ENCODE measurements at places on chromosomes 12 and 14.

GRCh38 chr12:47834199-47834903 lies 14.6 kb upstream of the HDAC7 start:
- no peak for DNase-seq

DNA sequence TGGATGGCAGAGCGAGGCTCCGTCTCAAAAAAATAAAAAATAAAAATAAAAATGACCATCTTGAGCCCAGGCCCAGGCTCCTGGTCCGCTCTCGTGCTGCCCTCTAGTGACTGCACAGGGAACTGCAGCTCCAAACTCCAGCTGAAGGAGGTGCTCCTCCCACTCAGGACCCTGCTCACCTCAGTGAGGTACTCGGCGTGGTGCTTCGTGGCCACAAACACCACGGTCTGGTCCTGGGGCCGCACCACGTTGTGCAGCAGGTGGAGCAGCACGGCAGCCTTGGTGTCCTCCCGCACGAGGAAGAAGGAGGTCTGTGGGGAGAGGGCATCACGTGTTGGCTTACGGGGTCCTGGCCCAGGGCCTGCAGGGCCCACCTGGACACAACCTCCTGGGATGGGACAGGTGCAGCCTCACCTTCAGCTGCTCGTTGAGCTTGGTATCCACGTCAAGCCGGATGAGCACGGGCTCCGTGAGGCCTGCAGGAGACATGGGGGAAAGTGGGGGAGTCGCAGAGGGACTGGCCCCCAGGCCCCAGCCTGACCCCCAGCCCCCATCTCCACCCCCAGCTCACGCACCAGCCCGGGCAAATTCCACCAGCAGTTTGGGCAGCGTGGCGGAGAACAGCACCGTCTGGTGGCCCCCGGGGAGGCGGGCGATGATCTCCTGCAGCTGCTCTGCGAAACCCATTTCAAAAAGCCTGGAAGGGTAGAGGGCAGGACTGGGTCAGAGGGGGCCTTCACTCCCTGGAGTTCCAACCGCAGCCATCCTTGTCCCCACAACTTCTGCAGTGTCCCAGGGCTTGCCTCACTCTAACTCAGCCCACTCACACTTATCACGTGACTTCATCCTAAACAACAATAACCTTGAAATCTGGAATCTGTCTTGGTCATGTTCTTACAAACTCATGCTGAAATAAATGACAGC lies 10.6 kb downstream of the DDX54 start:
- peak; percentile 56 for DNase-seq

DNA sequence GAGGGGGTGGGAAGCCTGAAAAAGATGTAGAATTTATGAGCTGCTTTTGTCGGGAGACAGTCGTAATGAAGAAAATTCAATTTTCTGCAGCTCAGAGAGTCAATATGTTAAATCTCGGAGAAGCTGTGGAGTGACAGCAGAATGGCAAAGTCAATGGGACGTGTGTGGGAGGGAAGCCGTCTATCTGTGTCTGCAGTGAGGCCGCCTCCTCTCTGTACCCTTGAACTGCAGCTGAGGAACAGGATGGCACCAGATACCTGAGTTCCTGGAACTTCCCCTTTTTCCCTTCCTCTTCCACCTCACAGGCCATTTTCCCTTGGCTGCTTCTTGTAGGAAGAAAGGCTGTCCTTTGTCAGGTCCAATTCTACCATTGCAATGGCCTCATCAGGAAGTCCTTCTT lies 9.3 kb upstream of the CALCOCO1 start:
- no peak for DNase-seq

DNA sequence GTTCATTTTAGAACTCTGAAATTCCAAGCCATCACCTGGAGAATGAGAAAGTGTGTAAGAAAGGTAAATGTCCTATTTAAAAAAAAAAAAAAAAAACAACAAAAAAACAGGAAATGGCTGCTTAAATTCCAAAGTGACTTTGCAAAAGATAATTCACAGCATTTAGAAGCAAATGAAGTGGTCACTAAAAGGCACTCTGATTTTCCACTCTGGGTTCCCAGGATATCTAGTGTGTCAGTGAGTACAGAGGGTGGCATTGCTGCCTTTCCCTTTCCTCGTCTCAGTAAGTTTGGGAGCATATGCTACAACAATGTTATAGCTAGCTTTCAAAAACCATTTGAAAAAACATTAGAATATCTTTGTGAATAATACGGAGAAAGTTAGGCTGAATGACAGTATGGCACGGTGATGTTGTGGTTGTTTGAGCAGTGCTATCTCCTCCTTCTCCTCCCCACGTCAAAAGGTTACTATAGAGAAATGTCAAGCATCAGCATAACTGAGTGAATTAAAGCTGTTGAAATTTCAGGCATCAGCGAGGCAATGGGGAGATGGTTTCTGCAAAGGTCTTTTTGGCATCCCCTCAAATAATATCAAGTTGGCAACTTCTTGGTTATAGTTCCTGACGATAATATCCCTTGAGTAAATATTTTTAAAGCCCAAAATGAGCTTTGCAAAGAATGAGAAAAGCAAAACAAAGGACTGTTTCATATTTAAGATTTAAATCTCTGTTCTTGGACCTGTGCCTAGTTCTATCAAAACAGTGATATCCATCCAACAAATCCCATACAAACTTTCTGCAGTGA lies 164.5 kb upstream of the E2F7 start:
- no peak for DNase-seq

DNA sequence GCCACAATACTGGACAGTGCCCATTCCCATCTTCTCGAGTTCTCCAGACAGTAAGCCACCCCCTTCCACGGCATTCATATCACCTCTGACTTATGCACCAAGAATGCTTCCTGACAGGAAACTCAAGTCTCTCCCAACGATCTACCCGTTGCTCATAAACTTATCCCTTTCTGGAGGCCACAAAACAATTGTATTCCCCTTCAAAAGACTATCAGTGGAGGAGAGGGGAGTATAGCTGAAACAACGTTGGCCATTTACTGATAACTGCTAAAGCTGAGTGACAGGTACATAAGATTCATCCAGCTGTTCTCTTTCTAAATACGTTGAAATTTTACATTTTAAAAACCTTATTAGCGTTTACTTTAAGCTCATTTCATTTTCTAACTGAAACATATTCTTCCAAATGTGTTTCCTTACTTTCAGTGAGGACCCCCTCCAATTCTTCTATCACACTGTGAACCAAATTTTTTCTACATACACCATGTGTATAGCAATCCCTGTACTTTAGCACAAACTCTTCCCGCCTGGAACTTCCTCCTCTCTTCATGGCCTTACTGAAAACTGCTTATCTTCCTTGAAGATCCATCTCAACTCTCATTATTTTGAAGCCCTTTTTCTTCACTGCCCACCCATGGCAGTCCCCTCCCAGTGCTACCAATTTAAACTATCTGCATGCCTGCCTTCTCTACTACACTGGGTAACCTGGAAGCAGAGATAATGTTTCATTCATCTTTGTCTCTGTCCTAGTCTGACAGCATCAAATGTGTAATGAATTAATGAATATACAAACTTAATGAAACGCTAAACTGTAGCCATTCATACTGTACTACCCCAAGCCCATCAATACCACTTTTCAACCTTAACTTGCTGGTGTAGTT lies 28.8 kb downstream of the ATXN2 start:
- no peak for DNase-seq

DNA sequence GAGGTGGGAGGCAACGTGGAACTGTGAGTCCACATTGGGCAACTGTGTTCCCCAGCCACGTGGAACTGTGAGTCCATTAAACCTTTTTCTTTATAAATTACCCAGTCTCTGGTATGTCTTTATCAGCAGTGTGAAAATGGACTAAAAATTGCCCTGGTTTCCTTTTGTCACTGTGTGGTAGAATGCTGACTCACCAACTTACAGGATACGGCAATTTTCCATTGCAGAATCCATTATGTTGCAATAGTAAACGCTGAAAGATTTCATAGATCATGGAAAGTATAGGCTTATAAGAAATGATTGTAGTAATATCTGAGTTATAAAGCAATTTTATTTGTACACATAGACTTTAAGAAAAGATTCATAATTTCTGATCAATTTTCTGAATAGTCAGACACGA lies 93.0 kb downstream of the GTF2A1 start:
- no peak for DNase-seq

DNA sequence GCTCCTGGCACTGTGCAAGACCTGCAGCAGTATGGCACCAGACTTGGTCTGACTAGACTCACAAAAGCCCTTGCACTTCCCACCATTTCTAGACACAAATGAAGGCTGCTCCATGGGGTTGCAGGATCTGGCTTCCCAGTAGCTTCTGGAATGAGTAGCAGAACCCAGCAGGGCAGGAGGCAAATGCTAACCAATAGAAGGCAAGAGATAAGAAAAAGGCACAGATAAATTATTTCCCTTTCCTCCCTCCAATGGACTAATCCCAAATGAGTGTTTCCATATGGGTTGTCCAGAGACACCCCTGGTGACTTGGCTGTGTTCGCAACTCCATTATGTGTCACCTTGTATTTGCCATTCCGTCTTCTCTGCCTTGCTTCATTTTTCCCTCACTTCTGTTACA lies 49.7 kb downstream of the KIF21A start:
- DNase-seq = no peak

DNA sequence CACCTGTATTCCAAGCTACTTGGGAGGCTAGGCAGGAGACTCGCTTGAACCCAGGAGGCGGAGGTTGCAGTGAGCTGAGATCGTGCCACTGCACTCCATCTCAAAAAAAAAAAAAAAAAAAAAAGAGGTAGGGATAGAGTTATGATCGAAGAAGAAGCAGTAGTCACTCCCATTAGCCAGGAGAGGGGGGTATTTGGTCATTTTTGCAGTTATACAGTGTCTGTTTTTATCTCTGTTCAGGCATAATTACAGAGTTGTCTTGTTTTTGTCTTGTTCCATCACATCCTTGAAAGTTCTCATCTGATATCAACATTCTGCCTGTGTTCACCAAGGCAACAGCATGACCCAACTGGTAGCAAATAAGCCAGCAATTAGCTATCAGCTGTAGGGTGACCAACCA lies 98.5 kb upstream of the TMPO start:
- no peak for DNase-seq

- no peak for DNase-seq
These were observed 113.0 kb downstream of the ADCK1 start for GRCh38 chr14:77912754-77913556.

GRCh38 chr14:105439710-105440553 lies 20.3 kb downstream of the MTA1 start:
- no peak for DNase-seq

DNA sequence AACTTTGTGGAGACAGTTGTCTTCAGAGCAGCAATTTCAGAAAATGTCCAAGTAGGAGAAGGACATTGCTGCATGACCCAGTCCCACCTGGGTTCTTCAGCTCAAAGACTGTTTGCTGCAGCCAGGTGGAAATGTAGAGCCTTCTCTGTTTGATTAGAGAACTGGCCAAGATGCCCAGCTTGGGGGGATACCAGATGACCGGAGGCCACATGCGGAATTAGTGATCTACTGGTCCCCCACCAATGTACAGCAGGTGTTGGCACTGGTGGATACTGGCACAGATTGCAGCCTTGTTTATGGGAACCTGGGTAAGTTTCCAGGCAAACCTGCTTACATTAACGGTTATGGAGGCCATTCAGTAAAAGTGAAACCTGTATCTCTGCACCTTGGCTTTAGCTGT lies 555.3 kb downstream of the SLC6A15 start:
- DNase-seq = no peak

DNA sequence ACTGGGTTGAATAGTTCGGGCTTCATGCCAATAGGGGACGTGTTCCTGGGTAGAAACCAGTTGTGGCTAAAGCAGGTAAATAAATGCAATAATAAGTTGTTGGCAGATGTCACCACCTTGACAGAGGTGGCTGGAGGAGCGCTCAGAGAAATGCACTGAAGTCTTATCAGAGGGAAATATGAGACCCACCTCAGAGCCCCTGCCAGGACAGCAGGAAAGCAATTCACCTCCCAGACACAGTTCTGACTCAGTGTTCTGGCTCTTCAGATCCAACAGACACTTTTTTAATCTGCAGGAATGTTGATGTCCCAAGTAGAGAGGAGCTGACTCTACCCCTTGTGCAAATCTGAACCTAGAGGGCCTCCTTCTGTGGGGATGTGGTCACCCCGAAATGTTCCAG lies 687.1 kb upstream of the FBXO33 start:
- no peak for DNase-seq

DNA sequence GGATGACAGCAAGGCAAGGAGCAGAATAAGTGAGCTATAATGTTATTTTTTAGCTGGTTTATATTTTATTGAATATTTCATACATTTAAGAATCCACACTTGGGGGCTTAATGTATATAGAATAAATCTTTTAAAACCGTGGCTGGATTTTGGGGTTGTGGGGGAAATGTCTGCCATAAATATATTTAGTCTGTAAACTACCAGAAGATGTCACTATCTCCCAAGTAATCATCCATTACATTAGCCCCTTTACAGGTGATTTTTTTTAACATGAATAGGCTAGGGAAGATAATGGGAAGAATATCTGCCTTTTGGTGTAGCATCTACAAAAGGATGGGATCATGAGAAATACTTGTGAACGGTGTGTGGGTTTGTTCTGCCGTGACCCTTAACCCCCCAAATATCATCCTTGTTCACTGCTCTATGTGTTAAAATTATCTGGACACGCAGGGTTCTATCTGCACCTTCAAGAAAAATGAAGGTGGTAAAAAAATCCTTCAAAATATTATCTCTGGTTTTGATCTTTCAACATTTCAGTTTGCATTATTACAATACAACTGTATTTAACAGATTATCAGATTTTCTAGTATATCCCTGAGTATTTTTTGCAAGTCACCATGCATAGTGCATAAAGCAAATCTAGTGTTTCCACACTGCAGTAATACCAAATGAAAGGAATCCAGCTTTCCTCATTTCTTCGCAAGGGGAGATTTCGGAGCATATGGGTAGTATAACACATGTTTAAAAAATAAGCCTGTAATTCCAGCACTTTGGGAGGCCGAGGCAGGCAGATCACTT lies 8.0 kb upstream of the SLC17A8 start:
- DNase-seq = no peak

GRCh38 chr12:130199581-130200390 lies 37.5 kb downstream of the FZD10 start:
- DNase-seq = no peak

GRCh38 chr12:50043854-50044253 lies 13.5 kb upstream of the ASIC1 start:
- no peak for DNase-seq

- DNase-seq = no peak
These were observed 172.1 kb downstream of the GXYLT1 start for GRCh38 chr12:41972598-41972997.

DNA sequence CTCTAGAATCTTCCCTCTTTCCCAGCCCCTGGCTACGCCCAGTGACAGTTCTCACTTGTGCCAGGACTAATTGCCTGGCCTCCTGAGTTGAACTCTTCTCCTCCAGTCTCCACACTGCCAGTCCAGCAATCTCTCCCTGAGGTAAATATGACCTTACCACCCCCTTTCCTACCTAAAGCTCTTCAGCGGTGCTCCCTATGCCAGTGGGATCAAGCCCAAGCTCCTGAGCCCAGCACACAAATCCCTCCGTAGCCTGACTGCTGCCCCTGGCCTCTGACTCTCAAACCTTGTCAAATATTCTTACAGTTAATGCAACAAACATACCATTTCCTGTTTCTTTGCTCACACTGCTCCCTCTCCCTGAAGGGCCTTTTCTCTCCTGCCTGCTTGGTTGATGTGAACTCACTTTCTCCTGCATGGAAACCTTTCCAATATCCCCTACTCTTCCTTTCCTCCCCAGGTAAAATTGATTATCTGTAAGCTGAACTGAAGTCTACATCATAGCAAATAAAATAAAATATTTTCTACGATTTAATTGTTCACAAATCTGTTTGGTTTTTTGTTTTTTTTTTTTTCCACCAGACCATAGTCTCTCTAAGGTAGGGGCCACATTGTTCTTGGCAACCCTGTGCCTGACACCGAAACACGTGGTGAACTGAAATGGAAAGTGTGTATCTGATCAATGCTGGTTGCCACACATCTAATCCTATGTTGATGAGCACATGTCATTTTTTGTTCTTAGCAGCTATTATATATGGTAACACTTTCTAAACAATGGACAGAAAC lies 147.5 kb downstream of the SLC38A6 start:
- no peak for DNase-seq
